ENCODE measurements at places on chromosomes 2 and 18. TPM values are rescaled to one million over a fixed set of nuclear protein-coding genes. Genes with fewer than 3 reads are reported as not detected.

DNA sequence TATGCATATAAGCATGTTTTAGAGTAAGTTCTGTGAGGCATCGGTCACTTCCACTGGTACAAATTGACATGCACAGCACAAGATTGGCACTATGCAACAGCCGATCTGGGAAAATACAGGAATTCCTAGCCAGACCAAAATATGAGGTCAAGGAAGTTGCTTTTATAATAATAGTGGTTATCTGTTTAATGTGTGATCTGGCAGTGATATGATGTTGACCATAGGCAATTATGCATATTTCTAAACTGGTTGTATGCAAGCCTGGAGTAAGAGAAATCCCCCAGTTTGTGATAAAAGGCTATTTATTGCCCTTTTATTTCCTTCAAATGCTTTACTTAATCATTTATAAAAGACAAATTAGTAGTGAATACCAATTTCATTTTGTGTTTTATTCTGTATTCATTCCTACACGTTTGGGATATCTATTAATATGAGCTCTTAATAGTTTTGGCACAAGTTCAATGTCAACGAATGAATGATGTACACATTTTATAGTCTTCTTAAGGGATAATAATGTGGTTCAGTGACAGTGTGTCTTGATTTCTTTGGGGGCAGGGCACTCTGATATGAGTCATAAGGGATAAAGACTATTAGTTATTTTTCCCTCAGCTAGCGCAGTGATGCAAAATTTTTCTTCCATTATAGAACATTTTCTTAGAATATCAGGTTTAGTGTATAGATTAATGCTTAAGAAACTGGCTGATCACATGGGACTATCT is 34.7 kb upstream of the ZEB2 start:
- no peak for DNase-seq
- H3K27ac ChIP-seq, result no peak overlapping the region
- H3K4me1 ChIP-seq, result no peaks in the 10 kb centered on the region
- H3K4me3 ChIP-seq, result no peak overlapping the region
- no peaks in the 10 kb centered on the region for H3K36me3 ChIP-seq

- H3K4me3 ChIP-seq, result no peak overlapping the region
- no peaks in the 10 kb centered on the region for H3K27me3 ChIP-seq
- no peak overlapping the region for H3K27ac ChIP-seq
- no peaks in the 10 kb centered on the region for H3K36me3 ChIP-seq
- DNase-seq, result no peak
- no peaks in the 10 kb centered on the region for H3K4me1 ChIP-seq
Measured at GRCh38 chr2:187013058-187013457, 164.1 kb upstream of the ZSWIM2 start.

DNA sequence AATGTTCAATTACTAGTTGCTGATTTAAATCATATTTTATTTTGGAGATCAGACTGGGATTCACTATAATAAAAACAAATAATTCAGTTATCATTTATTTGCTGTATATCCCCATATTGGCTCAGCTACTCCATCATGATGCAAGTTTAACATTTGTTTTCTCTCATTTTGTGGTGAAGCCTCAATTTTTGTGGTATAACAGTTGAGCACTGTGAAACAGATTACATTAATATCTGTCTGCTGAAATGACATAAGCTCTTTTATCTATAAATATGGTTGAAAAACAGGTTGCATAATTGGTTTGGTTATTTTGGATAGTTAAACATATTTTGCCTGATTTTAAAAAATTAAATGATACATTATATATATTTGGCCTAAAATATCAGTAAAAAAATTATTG is 67.7 kb downstream of the DPP4 start:
- DNase-seq, result no peak
- H3K27me3 ChIP-seq, result no peaks in the 10 kb centered on the region
- H3K36me3 ChIP-seq, result no peaks in the 10 kb centered on the region
- H3K4me3 ChIP-seq, result no peak overlapping the region
- H3K4me1 ChIP-seq, result no peaks in the 10 kb centered on the region

Gene SETBP1
- 30.9 TPM for total RNA-seq
